Stimulated activated CD4-positive, alpha-beta T cell treated with anti-CD3 and anti-CD28 coated beads, Interleukin-4, amount 100 ng/mL, for 4 hours (primary cell): ENCODE measurements at places on chromosomes 5 and 9.
A peak's percentile ranks its signal among the peaks of the same experiment; 100 is the strongest.

- DNase-seq = no peak
Measured at GRCh38 chr5:123647066-123647465, 135.1 kb downstream of the CSNK1G3 start.

- DNase-seq = no peak
Measured at GRCh38 chr5:94850960-94851359, 232.5 kb downstream of the SLF1 start.

DNA sequence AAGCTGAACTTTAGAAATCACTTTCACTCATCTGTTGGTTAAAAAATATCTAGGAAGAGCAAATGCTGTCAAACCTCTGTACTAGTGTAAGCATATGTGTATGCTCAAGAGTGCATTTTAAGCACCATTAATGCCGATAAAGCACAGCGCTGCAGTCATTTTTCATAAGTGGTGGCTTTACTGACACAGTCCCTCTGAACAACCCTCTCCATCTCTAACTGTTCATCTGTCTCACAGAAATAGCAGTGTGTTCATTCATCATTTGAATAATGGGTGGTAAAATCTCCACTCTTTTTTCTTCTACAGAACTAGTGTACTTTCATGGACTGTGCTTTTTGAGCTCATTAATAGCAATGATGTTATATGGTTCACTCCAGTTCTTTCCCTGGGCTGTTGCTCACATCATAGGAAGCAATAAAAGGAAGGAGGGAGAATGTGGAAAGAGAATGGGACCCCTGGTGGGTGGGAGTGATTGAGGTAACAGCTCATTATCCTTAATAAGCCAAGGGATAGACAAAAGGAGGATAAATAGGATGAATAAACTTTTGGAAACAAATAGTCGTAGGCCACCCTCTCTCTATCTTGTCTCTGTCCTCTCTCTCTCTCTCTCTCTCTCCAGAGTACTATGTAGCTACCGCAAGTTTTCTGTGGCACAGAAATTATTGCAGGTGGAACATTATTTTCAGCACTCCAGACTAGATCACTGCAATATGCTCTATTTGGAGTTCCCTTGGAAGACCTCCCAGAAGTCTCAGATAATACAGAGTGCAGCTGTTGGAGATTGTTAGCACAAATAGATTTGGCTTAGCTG is 117.9 kb upstream of the PRDM9 start:
- DNase-seq = no peak

GRCh38 chr5:141864371-141865370 is 13.5 kb downstream of the PCDH1 start:
- no peak for DNase-seq

DNA sequence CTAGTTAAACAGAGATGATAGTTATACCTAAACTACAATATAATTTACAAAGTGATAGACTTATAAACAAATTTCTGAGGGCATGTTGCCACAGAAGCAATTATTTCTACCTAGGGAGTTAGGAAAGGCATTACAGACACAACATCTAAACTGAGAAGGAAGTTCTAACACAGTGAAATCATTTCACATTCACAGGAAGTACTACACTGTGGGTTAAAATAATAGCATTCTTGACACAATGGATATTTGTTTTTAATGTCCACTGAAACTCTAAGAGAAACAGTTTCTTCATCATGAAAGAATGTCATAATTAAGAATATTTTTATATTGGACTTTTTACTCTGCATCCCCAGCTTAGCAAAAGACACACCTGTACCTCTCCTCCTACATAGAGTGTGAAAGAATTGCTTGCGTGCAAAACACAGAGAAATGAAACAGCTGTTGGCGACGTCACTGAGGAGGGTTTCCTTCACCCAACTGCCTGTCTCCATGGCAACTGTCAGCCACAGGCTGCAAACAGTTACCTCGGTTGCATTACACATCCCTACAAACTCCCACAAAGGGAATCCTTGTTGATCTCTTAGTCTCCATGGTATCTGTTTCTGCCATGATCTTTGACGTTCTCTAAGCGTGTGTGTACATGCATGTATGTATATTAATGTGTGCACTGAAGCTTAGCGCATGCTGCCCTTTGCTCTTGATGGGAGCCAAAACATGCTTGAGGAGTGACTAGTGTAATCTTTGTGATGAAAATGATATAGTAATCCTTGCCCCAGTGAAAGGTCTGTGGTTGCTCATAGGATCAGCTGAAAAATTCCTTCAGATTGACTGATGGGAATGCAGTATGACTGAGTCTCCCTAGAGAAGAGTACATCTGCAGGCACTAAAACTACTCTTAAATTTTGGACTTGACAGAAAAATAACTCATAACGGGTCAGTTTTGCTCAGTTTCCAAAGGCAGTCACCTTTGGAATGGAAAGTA is 168.5 kb downstream of the ACTL7B start:
- DNase-seq = no peak

GRCh38 chr9:94813379-94813778 is 86.9 kb downstream of the AOPEP start:
- DNase-seq = no peak

- peak; percentile 4 for DNase-seq
Measured at GRCh38 chr5:76269932-76270610, 133.0 kb upstream of the IQGAP2 start.

DNA sequence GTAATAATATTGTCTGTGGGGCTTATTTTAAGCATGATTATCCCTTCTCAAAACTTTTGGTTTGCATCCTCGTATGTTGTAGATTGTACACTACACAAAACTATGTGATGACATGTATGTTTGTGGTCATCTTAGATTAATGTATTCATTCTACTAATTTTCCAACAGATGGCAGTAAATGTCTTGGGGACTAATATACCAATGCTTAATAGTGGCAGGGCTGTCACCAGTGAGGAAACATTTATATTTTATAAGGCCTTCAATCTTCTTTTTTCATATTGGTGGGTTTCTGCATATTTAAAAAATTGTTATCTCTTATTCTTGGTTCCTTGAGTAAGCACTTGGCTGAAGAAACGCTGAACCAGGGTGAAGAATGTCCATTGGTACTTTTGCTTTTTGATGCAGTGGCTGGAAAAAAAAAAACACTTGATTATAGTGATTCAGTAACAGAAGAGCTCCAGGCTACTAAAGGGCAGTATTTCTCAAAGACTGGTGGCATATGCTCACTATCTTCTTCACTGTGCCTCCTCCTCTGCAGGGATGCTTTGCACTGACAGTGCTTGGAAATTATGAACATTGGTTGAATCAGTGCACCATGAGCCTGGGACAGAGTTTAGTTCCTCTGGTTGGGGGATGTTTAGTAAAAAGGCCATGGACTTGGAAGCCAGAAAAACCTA is 530.3 kb downstream of the RASEF start:
- DNase-seq = no peak

GRCh38 chr5:129899454-129899853 is 4.8 kb upstream of the CHSY3 start:
- no peak for DNase-seq

DNA sequence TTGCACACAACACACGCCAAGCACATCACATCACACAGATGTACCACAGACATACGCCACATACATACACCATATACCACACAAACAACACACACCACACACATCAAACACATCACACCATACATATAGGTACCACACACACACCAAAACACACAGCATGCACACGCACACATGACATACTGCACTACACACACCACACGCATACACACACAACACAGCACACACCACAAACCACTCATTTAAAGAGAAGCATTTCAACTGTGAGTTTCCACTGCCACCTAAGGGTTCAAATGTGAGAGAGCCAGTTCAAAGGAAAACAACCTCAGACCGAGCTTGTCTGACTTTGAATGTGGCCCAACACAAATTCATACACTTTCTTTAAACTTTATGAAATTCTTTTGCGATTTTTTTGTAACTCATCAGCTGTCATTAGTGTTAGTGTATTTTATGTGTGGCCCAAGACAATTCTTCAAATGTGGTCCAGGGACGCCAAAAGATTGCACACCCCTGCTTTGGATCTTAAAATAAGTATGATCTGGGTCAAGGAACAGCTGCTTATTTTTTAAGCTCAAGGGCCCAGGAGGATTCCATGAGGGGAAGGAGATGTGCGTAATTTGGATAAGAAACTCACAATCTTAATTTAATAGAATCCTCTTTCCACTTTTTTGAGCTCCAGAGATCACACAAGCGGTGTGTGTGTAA is 494.6 kb downstream of the GADD45G start:
- no peak for DNase-seq

GRCh38 chr5:154302161-154302560 is 111.6 kb downstream of the GALNT10 start:
- no peak for DNase-seq

- no peak for DNase-seq
Measured at GRCh38 chr9:127776924-127777289, 1.6 kb downstream of the SH2D3C start.

DNA sequence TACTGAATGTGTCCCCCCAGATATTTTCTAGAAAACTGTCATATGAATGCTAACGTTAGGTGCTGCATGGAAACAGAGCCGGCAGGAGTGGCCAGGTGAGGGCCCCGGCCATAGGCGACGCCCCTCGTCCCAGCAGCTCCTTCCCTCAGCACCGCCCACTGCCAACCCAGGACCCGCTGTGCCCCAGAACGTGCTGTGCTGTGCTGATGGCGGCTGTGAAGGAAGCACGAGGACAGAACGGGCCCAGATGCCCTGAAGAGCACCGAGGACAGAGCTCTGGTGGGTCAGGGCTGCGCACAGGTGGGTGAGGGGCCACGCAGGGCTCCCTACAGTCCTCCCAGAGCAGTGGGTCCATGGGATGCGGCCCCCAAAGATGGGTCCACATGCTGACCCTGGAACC is 30.3 kb downstream of the LPCAT1 start:
- no peak for DNase-seq

DNA sequence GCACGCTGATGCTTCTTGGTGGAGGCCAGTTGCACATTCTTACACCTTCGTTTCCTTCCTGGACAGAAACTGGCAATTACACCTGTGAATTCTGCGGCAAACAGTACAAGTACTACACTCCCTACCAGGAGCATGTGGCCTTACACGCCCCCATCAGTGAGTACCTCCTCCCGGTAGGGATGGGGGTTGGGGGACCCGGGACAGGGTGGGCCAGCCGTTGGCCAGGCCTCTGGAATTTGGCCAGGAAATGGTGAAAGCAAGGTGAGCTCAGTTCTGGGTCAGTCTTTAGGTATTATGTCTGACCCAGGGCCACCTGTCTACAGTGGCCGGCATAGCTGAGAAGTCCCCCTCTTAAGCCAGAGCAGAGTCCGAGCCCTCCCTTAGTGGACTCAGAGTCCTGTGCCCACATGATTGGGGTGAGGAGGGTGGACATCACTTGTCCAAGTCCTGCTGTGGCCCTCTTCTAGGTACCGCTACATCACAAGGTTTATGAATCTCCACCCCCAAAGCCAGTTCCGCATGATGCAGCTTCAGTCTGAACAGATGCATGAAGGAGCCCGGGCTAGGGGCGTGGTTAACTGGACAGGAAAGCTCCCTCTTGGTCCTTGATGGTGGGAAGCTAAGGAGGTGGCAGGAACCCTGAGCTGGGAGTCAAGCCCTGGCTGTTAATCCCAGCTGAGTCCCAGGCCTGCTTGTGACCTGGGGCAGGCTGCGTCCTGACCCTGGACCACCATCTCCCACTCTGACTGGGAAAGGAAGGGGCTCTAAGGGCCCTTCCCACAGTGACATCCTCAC is 61.3 kb downstream of the AMBP start:
- no peak for DNase-seq

DNA sequence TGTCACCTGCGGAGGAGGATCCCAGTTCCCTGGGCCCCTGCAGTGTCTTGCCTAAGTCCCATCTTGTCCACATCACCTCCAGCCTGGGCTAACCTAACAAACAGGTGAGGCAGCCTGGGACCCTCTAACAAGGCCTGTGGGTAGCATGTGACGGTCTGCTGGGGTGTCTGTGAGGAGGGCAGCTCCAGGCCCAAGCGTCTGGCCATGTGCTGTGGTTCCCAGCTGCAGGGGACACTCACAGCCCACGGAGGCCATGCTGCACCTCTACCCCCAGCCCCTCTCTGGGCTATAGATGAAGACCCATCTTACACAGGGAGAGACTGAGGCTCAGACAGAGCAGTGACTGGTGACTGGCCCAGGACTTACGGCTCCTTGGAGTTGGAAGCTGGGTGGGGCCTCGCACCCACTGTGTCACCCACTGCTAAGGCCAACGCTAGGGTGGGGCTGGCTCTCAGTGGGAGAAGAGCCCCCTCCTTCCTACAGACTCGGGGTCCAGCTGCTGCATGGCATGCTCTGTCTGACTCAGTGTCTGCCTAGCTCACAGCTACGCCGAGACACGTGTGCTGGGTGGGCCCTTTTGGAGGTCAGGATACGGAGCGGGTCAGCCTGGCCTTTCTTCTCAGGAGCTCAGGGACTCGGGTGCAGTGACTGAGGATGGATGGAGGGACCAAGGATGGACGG is 40.8 kb upstream of the RNF130 start:
- DNase-seq = no peak

DNA sequence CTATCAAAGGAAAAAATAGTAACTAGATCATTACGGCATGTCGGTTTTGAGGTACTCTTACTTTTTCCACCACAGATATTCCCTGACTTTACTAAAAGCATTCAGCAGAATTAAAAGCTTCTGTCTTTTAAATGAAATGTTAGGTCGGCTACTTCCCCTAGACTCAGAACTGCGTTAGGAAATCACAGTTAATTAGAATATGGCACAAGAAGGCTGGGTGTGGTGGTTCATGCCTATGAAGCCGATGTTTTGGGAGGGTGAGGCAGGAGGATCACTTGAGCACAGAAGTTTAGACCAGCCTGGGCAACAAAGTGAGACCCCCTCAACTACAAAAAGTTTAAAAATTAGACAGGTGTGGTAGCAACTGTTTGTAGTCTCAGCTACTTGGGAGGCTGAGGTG is 24.4 kb downstream of the CEMIP2 start:
- DNase-seq = no peak
